ENCODE measurements at places on chromosomes 2 and 18.

DNA sequence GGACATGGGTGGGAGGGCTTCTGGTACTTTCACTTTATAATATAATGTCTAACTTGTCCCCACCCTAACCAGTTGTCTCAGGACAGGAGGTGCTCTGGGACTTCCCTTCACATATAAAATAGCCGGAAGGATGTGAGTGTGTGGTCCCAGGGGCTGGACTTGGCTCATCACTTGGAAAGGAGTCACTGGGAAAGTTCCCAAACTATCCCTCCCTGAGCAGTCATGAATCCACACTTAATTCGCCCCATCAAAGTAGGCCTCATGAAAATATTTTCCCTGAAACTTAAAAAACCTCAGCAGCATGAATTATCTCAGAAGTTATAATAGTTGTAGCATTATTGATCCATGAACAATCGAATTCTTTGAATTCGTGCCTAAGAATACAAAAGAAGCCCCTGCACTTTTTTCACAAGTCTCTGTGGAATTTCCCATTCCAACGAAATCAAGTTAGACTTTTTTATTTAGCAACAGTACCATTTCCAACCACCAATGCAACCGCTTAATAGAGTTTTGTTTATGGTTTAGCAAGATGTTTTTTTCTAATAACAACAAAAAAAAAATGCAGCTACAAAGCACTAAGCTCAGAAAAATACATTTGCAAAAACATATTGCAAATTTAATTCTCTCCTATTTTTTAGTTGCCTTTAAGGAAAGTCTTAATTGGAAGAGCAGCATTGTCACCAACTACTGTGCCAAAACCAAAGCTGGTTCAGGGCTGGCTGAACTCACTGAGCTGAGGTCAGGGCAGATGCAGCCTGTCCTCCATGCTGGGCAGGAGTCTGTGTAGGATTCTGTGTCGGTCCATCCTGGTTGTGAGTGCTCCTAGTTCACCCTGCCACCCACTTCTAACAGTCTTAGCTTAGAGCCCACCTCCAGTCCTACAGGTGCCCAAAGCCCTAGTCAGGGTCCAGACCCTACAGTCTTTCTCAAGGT is 68.8 kb upstream of the SPTBN1 start:
- DNase-seq = no peak

DNA sequence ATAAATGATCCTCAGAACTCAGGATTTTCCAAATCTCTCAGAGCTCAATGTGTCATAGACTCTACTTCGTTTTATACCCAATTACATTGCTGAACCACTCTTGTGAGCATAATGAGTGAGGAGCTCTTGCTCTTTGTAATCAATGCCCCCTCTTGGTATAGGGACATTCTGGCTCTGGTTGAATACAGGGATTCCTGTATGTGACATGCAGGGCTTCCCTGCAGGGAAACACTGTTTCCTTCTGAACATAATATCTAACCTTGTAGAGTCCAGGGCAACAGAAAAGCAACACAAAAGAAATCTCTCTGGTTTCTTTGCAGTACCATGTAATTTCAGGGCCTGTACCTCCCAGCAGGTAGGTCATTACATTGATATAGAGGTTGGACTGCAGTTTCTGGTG is 101.5 kb downstream of the CPS1 start:
- no peak for DNase-seq

DNA sequence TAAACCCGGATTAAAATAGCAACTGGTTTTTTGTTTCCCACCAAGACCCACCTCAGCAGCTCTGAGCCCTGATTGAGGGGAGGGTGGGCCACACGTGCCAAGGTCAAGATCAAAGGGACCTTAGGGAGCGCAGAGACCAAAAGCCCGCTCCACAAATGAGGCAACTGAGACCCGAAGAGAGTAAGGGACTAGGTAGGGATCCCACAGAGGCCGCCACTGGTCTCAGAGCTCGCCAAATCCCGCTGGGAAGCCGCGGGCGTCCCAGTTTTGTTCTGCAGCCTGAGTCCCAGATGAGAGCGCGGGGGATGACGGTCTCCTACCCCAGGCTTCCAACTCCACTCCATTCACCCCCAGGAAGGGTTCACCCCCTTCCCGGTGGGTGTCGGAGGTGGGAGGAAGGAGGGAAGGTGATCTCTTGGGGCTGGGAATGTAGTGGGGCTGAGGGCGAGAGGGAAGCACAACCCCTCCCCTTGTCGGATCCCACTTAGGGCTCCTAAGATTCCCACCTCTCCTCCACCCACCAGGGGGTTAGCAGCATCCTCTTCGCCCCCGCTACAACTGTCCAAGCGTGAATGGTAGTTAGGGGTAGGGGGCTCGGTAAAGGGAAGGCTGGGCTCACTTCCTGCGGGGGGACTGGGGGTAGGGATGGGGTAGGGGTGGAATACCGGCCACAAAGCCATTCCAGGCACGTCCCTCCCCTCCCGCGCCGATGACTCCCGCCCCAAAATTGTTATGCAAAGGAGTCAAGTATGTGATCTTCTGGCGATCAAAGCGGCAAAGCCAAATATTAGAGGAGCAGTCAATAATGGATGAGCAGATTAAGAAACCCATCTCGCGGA is 7.3 kb upstream of the EN1 start:
- DNase-seq = no peak

DNA sequence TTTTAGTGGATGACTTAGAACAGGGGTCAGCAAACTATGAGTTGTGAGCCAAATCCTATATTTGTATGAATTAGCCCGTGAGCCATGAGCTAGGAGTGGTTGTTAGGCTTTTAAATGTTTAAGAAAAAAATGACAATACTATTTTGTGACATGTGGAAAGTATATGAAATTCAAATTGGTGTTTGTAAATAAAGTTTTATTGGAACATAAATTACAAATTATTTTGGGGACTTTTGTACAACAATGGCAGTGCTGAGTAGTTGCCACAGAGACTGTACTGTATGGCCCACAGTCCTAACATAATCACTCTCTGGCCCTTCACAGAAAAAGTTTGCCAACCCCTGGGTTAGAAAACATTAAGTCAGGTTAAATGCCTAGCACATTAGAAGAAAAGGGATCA is 26.1 kb downstream of the ADNP2 start:
- DNase-seq = no peak

DNA sequence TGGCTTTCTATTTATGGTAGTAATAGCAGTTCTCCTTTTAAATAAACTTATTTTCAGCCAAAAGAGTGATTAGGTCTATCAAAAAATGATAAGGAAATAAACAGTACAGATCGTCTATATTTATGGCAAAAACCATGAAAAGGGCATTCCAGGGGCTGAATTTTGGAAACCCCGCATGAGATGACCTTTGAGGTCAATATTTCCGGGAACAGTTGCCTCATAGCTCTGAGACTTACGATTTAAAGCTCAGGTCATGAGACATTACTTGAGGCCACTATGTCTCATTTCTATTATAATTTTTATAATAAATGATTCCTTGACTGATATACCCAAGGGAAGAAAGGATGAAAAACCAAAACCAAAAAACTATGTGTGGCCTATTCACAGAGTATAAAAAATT is 101.1 kb downstream of the LDLRAD4 start:
- DNase-seq = no peak

- DNase-seq = no peak
Observed at GRCh38 chr2:98899041-98899702, 36.9 kb downstream of the CRACDL start.

GRCh38 chr2:125398738-125399524 is 1257.0 kb upstream of the GYPC start:
- no peak for DNase-seq

GRCh38 chr18:4096486-4096885 is 358.6 kb downstream of the DLGAP1 start:
- no peak for DNase-seq

- no peak for DNase-seq
Observed at GRCh38 chr2:60540074-60540473, 13.4 kb downstream of the BCL11A start.

GRCh38 chr2:186559848-186560247 is 30.0 kb upstream of the ITGAV start:
- DNase-seq = no peak

DNA sequence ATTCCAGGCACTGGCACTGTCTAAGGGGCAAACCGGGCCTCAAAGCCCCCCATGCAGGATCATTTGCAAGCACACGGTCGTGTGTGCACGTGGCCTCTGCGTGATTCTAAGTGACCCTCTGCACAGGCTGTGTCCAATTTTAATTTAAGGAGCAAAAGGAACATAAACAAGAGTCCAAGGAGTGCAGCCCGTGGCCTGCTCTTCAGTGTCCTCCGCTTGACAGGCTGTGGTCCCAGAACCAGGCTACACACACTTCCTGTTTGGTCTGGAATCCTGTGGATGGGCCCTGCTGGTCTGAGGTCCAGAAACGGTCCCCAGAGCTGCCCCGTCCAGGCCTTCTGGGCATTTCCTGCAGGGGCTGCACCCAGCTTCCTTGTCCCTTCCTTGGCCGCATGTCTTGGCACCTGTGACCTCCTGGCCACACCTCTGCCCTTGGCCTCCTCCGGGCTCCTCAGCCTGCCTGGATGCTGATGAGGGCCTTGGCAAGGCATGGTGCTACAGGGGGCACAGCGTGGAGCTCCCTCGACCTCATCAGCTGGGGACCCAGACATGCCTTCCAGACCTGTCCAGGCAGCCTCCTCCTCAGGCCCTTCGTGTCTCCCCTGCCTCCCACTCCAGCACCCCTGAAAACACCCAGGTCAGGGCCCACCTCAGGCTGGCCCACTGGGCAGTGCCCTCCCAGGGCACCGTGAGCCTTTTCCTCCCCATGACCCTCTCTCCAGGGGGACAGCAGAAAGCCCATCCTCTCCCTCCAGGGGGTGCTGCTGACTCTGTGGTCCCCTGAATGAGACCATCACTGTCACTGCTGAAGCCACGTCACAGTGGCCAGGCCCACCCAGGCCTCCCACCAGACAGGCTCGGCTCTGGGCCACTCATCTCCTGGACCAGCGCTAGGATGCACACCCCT is 136.4 kb upstream of the GPC1 start:
- no peak for DNase-seq

- DNase-seq = no peak
Observed at GRCh38 chr2:84556190-84556589, 39.9 kb downstream of the DNAH6 start.

DNA sequence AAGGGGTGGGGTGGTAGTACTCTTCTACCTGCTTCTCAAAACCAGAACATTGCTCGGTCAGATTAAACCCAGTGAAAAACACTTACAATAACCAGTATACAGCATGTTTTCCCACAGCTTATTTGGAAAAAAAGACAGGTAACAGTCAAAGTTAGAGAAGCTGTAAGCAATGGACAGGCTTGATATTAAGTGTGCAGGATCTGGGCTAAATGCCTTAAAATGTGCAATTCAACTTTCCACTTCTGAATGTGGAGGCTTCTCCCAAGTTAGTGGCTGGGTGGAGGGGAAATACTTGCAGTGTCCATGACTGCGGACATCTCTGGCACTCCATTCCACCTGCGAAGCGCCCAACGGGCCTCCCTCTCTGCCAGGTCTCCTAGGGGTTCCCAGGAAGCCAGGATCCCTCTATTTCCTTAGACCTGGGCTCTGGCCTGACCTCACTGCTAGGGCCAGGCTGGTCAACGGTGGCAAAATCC is 5.3 kb downstream of the ZEB2 start:
- DNase-seq = no peak

DNA sequence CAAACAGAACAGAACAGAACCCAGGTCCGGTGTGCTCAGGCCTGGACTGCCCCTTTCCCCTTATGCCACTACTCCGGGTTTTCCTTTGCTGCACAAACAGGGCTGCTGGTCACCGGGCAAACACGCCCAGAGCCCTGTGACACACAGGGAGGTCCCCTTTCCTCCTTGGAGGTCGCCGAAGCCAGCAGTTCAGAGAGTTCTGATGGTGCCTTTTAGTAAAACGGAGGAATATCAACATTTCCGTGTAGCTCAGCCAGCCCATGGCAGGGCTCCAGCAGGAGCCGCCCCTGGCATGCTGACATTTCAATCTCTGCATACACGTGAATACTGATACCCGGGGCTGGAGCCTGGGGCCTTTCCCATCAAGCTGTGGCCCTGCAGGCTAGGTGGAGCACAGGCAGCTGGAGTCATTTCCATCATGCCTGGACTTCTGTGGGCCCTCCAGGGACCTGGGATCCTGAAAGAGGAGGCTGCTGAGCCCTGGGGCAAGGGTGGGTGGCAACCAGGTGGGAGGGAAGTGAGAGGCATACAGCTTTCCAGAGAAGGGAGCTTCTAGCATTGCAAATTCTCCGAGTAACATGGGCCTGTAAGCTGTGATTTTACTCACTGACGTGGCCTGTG is 91.4 kb upstream of the PXDN start:
- DNase-seq = no peak

- no peak for DNase-seq
Observed at GRCh38 chr2:19723021-19723420, 178.8 kb downstream of the TTC32 start.

DNA sequence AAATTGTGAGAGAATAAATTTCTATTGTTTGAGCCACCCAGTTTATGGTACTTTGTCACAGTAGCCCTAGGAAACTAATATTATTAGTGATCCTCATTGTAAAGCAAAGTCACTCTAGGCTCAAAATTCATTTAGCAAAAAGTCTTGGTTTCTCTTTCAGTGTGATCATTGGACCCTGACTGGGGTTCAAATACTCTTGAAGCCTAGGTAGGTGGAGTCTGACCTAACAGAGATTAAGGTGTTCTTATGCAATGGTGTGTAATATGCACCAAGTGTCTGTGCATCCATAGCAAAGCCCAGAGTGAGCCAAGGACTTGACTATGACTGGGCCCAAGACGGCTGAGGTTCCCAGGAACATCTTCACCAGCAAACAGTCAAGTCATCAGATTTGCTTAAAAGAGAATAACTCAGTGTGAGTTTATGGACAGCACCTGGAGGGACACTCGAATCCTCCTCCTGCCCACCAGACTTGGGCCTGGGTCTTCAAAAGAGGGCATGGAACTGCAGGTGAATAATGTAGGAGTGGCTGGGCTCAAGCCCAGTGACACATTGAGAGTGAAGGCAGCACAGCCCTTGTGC is 51.1 kb upstream of the BCL11A start:
- no peak for DNase-seq

DNA sequence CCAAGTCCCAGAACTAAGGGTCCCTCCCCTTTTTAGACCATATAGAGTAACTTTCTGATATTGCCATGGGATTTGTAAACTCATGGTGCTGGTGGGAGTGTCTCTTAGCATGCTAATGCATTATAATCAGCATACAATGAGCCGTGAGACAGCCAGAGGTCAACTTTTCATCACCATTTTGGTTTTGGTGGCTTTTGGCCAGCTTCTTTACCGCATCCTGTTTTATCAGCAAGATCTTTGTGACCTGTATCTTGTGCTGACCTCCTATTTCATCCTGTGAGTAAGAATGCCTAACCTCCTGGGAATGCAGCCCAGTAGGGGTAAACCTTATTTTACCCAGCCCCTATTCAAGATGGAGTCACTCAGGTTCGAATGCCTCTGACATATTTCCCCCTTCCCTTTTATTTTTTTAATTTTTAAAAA is 148.2 kb downstream of the PHLPP1 start:
- DNase-seq = no peak

GRCh38 chr2:160812830-160813505 is 319.4 kb upstream of the RBMS1 start:
- DNase-seq = no peak

GRCh38 chr2:135004005-135004746 is 43.1 kb downstream of the MAP3K19 start:
- DNase-seq = peak; percentile 13

- no peak for DNase-seq
Observed at GRCh38 chr2:50178050-50178449, 853.9 kb downstream of the NRXN1 start.

All from NCI-H526 treated with DMSO at 0.1 percent for 48 hours (cell line).